T-cell (primary cell): ENCODE measurements at places on chromosomes 11 and 22.

DNA sequence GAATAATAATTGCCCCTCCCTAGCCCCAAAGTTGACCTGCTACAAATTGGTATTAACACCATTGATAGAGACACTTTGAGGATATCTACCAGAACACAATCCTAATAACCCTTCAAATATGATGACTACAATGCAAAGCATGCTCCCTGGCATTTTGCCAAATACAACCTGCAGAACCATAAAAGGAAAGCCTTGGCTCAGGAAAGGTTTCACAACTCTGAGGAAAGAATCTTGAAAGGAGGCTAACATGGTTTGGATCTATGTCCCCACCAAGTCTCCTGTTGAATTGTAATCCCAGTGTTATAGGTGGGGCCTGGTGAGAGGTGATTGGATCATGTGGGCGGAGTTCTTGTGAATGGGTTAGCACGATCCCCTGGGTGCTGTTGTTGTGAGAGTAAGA lies 140.4 kb upstream of the ARHGAP42 start:
- H3K27me3 ChIP-seq: no peaks in the 10 kb centered on the region
- DNase-seq: no peak
- no peak overlapping the region for H3K4me3 ChIP-seq
- no peaks in the 10 kb centered on the region for H3K4me1 ChIP-seq
- no peaks in the 10 kb centered on the region for H3K36me3 ChIP-seq
- H3K27ac ChIP-seq: no peak overlapping the region

- DNase-seq: no peak
- H3K27ac ChIP-seq: no peak overlapping the region
- H3K4me1 ChIP-seq: peaks cover 9% of the 10 kb centered on the region
- H3K4me3 ChIP-seq: no peak overlapping the region
- H3K36me3 ChIP-seq: no peaks in the 10 kb centered on the region
- no peaks in the 10 kb centered on the region for H3K27me3 ChIP-seq
These were observed 22.9 kb upstream of the THY1 start for GRCh38 chr11:119445850-119446249.

- no peaks in the 10 kb centered on the region for H3K27me3 ChIP-seq
- no peak overlapping the region for H3K27ac ChIP-seq
- no peaks in the 10 kb centered on the region for H3K4me1 ChIP-seq
- DNase-seq: no peak
These were observed 117.8 kb downstream of the APOL5 start for GRCh38 chr22:35835267-35835997.

DNA sequence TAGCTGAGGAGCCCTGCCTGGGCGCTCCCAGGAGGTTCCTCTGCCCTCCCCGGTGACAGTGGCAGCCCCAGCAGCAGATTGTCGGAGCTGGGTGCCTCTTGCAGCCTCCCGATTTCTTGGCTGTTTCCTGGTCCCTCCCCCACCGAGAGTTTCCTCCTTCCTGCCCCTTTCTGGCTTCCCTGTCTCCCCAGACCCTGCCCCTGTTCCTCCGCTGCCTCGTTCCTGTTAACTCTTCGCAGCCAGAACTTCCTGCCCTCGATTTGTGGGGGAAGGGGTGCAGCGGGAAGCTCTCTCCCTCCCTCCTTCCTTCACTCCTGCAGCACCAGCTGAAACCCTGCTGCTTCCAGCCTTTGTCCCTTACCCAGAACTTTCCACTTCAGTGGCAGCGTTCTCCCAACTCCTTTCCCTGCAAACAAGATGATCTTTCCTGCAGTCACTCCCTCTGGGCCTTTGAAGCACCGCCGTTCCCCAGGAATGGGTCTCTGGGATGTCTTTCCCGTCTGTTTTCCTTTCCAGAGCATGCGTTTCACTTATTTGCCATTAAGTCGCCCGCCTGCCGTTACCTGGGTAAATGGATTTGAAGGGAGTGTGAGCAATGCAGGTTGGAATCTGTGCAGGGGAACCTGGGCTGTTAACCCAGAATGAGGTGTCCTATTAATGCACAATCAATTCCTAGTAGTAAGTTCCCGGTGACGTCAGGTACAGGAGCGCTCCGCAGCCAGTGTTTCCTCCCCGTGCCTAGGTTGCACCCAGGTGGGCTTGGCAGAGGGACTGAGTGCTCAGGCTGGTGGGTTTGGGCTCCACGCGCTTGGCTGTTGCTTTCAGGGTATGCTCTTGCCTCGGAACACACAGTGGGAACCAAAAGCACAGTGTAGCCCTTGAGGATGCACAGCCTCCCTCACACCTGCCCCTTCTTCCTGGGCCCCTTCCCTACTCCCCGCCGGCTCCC lies 4.3 kb downstream of the GRK2 start:
- peaks cover 3% of the 10 kb centered on the region for H3K36me3 ChIP-seq
- H3K4me3 ChIP-seq: peak overlapping the region; percentile 67
- no peak for DNase-seq
- H3K27me3 ChIP-seq: no peaks in the 10 kb centered on the region
- H3K27ac ChIP-seq: peak overlapping the region; percentile 86

DNA sequence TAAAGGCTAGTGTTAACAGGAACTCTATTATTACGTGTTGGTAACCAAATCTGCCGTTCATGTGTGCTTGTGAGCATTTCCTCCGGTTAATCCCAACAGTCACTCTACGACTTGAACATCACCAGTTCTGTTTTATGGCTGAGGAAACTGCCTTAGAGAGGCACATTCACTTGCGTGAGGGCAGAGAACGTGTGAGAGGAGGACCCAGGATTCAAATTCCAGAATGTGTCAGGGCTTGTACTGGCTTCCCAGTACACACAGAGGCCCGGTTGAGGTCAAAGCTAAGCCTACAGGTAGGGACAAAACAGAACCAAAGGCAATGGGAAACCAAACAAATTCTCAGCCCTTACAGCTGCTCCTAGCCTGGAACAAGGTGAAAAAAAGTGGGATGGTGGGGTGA lies 66.9 kb upstream of the TENM4 start:
- H3K27me3 ChIP-seq: peaks cover 3% of the 10 kb centered on the region
- no peak for DNase-seq
- no peak overlapping the region for H3K27ac ChIP-seq

DNA sequence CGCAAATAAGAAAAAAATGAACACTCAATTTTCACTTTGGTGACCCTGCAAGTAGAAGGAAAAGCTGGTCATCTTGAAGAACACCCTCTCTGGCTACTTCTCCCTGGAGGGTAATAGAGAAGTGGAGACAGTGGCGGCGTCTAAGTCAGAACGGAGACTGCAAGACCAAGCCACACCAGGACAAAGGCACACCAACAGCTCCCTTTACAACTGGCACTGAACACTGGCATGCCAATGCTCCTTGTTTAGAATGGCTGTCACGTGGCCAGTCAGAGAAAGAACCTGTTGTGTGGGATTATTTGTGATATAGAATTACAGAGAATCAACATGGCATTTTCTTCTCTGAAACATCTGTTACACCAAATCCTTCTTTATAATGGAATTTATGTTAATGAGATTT lies 61.3 kb upstream of the YPEL1 start:
- H3K4me1 ChIP-seq: no peaks in the 10 kb centered on the region
- no peaks in the 10 kb centered on the region for H3K27me3 ChIP-seq
- H3K36me3 ChIP-seq: peaks cover 50% of the 10 kb centered on the region
- H3K4me3 ChIP-seq: no peak overlapping the region
- no peak for DNase-seq

- H3K36me3 ChIP-seq: peaks cover 4% of the 10 kb centered on the region
- H3K27me3 ChIP-seq: no peaks in the 10 kb centered on the region
- peak; percentile 76 for DNase-seq
- peaks cover 80% of the 10 kb centered on the region for H3K4me1 ChIP-seq
- peak overlapping the region; percentile 62 for H3K4me3 ChIP-seq
- H3K27ac ChIP-seq: peak overlapping the region; percentile 84
These were observed 3.1 kb downstream of the CERK start for GRCh38 chr22:46734830-46735453.

DNA sequence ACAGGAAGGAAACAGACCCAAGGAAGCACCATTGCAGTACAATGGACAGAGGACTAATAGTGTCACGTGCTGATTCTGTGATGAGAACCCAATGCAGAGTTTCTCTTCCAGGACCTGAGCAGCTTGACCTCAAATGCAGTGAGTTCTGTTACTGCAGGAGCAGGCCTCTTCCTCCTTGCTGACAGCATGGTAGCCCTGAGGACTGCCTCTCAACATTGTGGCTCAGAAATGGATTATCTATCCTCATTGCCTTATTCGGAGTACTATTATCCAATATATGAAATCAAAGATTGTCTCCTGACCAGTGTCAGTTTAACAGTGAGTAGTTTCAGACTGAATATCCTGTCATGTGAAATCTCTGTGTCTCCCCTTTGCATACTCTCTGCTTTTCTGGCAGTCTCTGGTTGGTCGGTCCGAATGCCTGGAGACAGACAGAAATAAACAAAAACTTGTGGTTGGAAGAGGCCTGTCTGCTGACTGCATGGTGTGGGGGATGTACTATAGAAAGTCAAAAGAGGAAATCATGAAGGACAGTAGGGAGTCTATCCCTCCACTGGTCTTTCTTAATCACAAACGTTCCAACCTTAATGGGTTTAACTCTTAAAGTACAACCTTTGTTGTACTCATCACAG lies 6.9 kb upstream of the MS4A14 start:
- H3K36me3 ChIP-seq: no peaks in the 10 kb centered on the region
- no peaks in the 10 kb centered on the region for H3K27me3 ChIP-seq
- DNase-seq: no peak
- no peaks in the 10 kb centered on the region for H3K4me1 ChIP-seq
- no peak overlapping the region for H3K27ac ChIP-seq

- no peak overlapping the region for H3K27ac ChIP-seq
- peak overlapping the region; percentile 32 for H3K4me3 ChIP-seq
- H3K4me1 ChIP-seq: no peaks in the 10 kb centered on the region
- no peaks in the 10 kb centered on the region for H3K27me3 ChIP-seq
- DNase-seq: peak; percentile 41
These were observed 429.7 kb downstream of the ETS1 start for GRCh38 chr11:128157423-128158298.

DNA sequence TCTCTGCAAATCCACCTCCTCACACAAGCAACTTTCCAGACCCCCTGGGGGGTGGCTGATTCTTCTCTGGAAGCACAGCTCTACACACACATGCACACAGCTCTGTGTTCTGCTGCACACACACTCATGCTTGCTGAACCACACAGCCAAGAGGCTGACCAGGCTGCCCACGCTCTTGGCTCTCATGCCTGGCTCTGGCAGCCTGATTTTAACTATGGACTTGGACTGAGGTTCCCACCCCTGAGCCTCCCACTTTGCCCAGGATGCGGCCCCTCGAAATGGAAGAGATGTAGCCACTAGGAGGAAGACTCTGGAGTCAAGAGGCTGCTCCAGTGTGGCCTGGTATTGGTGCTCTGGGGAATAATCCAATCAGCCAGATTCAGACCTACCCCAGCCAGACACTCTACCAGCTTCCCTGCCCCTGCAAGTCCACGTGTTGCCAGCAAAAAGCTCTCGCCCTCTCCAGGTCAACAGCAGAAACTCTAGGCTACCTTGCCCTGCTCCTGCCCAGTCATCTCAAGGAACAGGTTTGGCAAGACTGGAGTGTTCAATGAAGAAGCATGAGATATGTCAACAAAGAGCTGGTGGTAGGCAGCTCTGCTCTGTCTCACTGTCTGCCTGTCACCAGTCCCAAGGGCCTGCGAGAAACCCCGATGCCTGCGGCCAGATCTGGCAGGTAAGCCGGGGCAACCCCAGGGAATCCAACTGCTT lies 8.8 kb upstream of the CASTOR1 start:
- H3K27me3 ChIP-seq: no peaks in the 10 kb centered on the region
- peaks cover 56% of the 10 kb centered on the region for H3K4me1 ChIP-seq
- peaks cover 84% of the 10 kb centered on the region for H3K36me3 ChIP-seq
- H3K27ac ChIP-seq: peak overlapping the region; percentile 71
- H3K4me3 ChIP-seq: no peak overlapping the region

GRCh38 chr11:17443423-17443822 lies 33.2 kb downstream of the ABCC8 start:
- no peaks in the 10 kb centered on the region for H3K4me1 ChIP-seq
- H3K27ac ChIP-seq: no peak overlapping the region
- no peak overlapping the region for H3K4me3 ChIP-seq
- peaks cover 38% of the 10 kb centered on the region for H3K27me3 ChIP-seq
- no peaks in the 10 kb centered on the region for H3K36me3 ChIP-seq
- DNase-seq: no peak

DNA sequence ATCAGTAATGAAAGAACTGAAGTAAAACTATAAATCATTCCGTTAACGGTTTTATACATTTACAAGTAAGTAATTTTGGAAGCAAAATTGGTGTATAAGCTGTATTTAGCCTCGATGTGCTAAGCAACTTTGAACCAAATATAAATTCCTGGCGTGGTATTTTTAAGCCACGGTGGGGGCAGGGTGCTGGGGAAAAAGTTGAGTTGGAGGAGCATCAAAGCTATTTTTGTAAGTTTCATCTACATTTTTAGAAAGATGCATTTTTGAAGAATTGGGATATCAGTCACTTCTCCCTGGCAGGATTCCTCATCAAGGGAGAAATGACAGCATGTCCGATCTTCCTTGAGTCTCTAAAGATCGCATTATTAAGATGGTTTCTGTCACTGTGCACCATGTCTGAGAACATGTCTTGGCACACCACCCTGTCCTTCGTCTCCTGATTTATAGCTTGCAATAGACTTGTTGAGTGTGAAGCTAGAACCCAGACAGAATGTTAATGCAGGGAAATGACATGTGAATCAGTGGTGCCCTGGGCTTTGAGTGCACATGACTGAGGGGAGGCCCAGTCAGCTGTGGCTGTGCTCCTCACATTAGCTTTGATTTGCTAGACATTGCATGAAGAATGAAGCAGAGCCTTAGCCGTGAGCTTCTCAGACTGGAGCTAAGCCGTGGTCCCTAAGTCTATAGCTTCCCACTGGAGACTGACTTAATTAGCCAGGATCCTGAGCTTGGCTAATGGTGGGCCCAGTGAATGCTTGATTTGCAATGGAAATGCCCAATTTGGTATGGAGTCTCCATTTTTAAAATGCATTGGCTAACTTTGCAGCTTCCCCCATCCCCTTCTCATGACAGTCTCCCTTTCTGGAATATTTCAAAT lies 127.0 kb downstream of the COMMD9 start:
- no peaks in the 10 kb centered on the region for H3K4me1 ChIP-seq
- H3K27ac ChIP-seq: no peak overlapping the region
- no peak overlapping the region for H3K4me3 ChIP-seq
- no peak for DNase-seq
- H3K36me3 ChIP-seq: no peaks in the 10 kb centered on the region
- no peaks in the 10 kb centered on the region for H3K27me3 ChIP-seq

DNA sequence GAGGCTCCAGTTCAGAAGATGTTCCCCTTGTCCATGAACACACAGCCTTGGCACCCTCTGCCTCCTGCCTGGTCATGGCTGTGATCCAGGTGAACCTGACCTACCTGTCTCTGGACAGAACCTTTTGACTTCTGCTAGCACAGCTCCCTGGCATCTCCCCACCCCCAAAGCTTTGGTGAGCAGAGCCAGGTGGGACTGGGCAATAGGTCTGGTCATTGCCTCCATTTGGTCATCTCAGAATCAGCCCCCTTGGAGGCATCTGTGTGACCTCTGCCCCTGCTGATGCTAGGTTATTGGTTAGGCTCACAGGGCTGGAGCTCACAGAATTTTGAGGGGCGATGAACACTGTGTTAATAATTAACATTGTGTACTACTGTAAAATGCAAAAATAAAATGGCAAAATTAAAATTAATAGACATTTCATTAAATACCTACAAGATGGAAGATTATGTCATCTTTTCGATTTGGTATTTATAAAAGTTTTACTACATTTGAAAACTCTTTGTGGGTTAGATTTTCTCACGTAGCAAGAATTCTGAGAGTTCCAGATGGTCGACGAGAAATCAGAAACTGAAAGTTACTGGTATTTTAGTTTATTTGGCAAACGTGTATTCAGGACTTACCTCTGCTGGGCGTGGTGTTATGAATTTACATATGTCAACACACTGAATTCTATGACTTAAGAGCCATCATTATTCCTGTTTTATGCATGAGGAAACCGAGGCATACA lies 8.3 kb upstream of the KIAA0930 start:
- no peaks in the 10 kb centered on the region for H3K36me3 ChIP-seq
- no peak overlapping the region for H3K4me3 ChIP-seq
- no peaks in the 10 kb centered on the region for H3K27me3 ChIP-seq
- H3K27ac ChIP-seq: no peak overlapping the region
